ENCODE measurements at places on chromosomes 3 and 15.

DNA sequence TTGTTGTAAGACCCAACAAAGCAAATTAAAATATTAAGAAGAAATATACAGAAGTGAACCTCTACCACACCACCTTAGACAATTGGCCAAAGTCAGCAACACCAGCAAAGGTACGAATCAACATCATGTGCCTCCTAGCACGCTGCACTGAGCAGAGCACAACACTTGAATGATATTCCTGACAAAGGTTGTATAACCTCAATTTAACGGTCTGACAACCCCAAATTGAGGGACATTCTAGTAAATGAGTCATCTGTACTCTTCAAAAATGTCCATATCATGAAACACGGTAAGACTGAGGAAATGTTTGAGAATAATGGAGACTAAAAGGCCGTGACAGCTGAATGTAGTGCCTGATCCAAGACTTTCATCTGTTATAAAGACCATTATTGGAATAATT lies 41.3 kb upstream of the TNFSF10 start:
- DNase-seq: no peak

DNA sequence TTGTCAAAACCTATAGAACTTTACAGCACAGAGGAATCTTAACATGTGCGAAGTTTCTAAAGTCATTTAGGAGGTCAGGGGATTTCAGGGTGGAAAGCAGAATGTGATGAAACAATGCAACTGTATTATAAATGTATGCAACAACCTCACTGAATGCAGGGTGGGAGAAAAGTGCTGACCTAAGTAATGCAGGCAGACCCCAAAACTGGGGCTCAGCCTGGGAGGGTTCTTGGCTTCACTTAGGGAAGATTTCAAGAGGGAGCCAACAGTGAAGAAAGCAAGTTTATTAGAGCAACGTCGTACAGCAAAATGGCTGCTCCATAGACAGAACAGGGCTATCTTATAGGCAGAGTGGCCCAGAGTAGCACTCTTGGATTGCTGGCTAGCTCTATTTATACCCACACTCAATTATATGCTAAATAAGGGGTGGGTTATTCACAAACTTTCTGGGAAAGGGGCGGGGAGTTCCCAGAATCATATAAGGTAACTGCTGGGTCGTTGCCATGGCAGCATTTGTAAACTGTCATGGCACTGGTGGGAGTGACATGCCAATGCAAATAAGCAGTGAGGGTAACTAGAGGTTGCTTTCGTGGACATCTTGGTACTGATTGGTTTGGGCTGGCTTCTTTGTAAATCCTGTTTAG lies 14.2 kb upstream of the CAND2 start:
- DNase-seq: no peak

DNA sequence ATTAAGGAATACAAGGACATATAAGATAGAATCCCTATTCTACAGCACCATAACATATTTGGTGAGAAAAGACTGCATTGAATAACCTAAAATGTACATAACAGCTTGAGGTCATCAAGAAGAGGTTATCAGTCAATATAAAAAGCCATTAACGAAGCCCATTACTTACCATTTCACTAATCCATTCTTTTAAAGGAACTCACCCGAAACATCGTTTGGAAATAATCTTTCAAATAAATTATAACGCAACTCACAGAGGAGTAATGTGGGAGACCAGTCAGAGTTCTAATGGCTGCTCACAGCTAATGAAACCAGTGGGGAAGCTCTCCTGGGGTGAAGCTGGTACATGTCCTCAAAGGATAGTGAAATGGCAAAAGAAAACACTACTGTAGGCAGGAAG lies 188.4 kb downstream of the TBC1D5 start:
- DNase-seq: no peak

GRCh38 chr15:77354063-77354462 lies 65.8 kb downstream of the PEAK1 start:
- no peak for DNase-seq

- DNase-seq: no peak
These were observed 193.8 kb downstream of the RORA start for GRCh38 chr15:61035311-61035710.

GRCh38 chr3:60803216-60804173 lies 447.8 kb downstream of the FHIT start:
- DNase-seq: no peak
